Endodermal cell (in vitro differentiated cells): ENCODE measurements at places on chromosomes 2 and 18.
A peak's percentile ranks its signal among the peaks of the same experiment; 100 is the strongest.

GRCh38 chr2:222972420-222972819 is 79.6 kb upstream of the KCNE4 start:
- no peak overlapping the region for H3K4me3 ChIP-seq
- no peaks in the 10 kb centered on the region for H3K36me3 ChIP-seq
- H3K4me1 ChIP-seq = no peaks in the 10 kb centered on the region

DNA sequence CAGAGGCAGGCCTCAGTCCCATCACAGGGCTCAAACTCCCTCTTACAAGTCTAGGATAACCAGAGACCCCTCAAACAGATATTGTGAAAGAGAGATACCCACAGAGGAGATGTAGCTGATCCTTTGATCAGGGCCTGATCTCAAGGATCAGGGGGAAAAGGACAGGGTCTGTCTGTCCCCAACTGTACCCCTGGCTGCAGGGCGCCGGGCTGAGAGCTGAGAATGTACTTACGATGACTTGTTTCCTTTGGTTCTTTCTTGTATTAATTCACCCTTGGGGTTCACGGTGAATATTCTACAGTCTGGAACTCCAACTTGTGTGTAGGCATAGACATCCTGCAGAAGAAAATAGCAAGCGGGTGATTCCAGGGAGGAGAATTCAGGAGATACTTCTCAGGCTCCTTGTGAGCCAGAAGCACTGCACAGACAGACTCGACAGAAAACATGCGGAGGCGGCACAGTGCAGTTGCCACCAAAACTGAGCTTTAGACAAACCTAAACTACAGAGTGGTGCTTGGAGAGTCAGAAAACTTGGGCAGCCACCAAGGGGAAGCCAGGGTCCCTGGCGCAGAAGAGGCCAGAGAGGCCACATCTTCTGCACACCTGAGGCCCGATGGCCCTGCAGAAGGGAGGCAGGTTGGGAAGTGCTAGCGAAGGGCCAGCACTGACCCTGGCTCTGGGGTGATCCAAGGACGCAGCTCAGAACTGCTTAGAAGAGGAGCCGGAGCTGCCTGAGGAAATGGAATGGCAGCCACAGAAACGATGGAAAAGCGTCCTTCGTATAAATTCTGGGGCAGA is 73.9 kb downstream of the EMILIN2 start:
- DNase-seq = no peak
- no peak overlapping the region for H3K27ac ChIP-seq
- H3K27me3 ChIP-seq = no peaks in the 10 kb centered on the region
- H3K4me1 ChIP-seq = no peaks in the 10 kb centered on the region
- H3K36me3 ChIP-seq = peaks cover 58% of the 10 kb centered on the region

GRCh38 chr18:45834306-45834705 is 8.8 kb downstream of the SIGLEC15 start:
- H3K36me3 ChIP-seq = no peaks in the 10 kb centered on the region
- H3K27ac ChIP-seq = no peak overlapping the region
- H3K27me3 ChIP-seq = peaks cover 58% of the 10 kb centered on the region
- H3K4me3 ChIP-seq = no peak overlapping the region
- no peaks in the 10 kb centered on the region for H3K4me1 ChIP-seq

DNA sequence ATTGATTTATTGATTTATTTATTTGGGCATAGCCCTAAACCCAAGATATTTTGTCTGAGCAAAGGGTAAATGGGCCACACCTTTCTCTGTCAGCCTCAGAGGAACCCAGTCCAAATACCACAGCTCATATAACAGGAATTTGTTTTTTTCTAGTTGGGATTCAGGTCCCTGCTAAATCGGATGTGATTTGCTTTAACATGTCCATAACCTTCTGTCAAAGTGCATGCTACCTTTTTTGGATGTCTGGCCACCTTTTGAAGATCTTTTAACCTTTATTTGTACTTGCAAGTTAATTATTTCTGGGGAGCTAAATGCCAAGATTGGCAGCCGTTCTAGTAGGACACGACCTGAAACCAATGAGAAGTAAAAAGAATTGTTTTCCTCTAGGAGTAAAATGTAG is 303.2 kb upstream of the UBE2E3 start:
- DNase-seq = no peak
- H3K27ac ChIP-seq = no peak overlapping the region
- no peak overlapping the region for H3K4me3 ChIP-seq
- no peaks in the 10 kb centered on the region for H3K36me3 ChIP-seq
- no peaks in the 10 kb centered on the region for H3K4me1 ChIP-seq

DNA sequence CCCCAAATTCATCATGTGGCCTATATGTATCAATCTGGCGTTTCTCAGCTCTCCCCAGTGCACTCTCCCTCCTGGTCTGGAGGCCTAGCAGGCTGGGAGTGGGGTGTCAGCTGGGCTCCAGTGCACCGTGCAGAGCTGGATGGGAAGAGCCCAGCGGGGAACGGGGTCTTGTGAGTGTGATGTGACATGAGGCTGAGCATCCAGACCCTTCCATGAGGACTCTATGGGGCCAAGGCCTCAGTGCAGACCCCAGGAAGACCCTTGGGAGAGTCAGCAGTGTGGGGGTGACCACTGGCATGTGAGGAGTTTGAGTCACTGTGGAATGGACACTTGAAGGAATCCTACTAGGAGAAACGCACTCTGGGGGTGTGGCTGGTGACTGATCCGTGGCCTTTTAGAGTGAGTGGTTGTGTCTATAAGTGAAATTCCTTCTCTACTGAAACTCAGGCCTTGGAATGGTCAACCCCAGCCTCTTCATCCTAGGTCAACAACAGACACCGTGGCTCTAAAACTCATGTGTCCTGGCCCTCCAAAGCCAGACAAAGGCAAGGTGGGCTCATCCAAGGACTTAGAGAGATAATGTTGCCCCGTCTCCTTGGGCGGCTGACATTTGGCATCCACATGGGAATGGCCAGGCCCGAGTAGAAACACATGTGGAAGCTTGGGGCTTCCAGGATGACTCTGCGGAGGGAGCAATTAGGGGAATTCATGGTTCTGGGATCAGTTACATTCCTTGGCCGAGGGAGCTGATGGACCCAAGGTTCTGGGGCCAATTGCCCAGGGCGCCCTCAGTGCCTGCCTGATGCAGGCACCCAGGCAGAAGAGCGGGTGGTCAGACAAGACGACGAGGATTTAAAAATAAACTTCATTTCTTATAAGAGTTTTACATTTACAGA is 156.0 kb upstream of the TWIST2 start:
- DNase-seq = no peak
- no peaks in the 10 kb centered on the region for H3K4me1 ChIP-seq

- H3K4me3 ChIP-seq = no peak overlapping the region
- no peaks in the 10 kb centered on the region for H3K36me3 ChIP-seq
- H3K27me3 ChIP-seq = no peaks in the 10 kb centered on the region
- H3K4me1 ChIP-seq = no peaks in the 10 kb centered on the region
Observed at GRCh38 chr2:170922634-170923494, 6.2 kb upstream of the GORASP2 start.

- H3K4me1 ChIP-seq = peaks cover 4% of the 10 kb centered on the region
- H3K27me3 ChIP-seq = no peaks in the 10 kb centered on the region
- no peak for DNase-seq
- H3K27ac ChIP-seq = no peak overlapping the region
- H3K36me3 ChIP-seq = no peaks in the 10 kb centered on the region
- no peak overlapping the region for H3K4me3 ChIP-seq
Observed at GRCh38 chr2:147030966-147031720, 813.7 kb upstream of the ACVR2A start.

- peaks cover 24% of the 10 kb centered on the region for H3K36me3 ChIP-seq
- no peaks in the 10 kb centered on the region for H3K27me3 ChIP-seq
- no peak overlapping the region for H3K27ac ChIP-seq
- peak; percentile 72 for DNase-seq
Observed at GRCh38 chr2:131105950-131106801, 1.0 kb downstream of the PLEKHB2 start.

GRCh38 chr2:152097290-152097800 is 1.5 kb downstream of the CACNB4 start:
- peak overlapping the region; percentile 76 for H3K4me3 ChIP-seq
- H3K4me1 ChIP-seq = no peaks in the 10 kb centered on the region
- no peaks in the 10 kb centered on the region for H3K36me3 ChIP-seq
- DNase-seq = peak; percentile 59

- no peak overlapping the region for H3K4me3 ChIP-seq
- no peaks in the 10 kb centered on the region for H3K36me3 ChIP-seq
- peaks cover 6% of the 10 kb centered on the region for H3K27me3 ChIP-seq
- no peak overlapping the region for H3K27ac ChIP-seq
Observed at GRCh38 chr2:235677276-235677788, 183.5 kb downstream of the AGAP1 start.

DNA sequence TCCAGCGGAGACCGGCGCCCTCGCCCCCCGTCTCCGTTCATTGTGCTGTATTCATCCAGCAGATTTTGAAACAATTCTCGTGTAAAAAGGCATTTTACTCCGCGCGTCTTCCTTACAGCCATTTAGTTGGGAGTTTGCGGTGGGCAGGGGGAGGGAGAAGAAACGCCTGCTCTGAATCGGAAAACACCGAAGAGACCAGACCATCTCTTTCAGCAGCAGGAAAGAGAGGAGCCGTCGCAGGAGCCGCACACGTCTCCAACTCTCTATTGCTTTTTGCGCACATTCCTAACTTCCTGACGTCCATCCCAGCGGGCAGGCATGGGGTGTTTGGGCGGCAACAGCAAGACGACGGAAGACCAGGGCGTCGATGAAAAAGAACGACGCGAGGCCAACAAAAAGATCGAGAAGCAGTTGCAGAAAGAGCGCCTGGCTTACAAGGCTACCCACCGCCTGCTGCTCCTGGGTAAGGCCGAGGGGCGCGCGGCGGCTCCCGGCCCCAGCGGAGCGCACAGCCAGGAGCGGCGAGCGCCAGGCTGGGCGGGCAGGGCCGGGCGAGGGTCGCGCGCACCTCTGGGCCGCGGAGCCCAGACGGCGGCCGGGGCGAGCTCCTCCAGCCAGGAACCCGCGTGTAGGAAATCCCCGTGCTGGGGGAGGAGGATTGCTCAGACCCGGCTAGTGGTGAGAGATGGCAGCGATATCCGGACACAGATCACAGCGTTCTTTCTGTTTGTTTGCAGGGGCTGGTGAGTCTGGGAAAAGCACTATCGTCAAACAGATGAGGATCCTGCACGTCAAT is 63.2 kb downstream of the GNAL start:
- H3K27me3 ChIP-seq = no peaks in the 10 kb centered on the region
- no peak overlapping the region for H3K27ac ChIP-seq
- H3K4me1 ChIP-seq = no peaks in the 10 kb centered on the region
- H3K36me3 ChIP-seq = peaks cover 24% of the 10 kb centered on the region

DNA sequence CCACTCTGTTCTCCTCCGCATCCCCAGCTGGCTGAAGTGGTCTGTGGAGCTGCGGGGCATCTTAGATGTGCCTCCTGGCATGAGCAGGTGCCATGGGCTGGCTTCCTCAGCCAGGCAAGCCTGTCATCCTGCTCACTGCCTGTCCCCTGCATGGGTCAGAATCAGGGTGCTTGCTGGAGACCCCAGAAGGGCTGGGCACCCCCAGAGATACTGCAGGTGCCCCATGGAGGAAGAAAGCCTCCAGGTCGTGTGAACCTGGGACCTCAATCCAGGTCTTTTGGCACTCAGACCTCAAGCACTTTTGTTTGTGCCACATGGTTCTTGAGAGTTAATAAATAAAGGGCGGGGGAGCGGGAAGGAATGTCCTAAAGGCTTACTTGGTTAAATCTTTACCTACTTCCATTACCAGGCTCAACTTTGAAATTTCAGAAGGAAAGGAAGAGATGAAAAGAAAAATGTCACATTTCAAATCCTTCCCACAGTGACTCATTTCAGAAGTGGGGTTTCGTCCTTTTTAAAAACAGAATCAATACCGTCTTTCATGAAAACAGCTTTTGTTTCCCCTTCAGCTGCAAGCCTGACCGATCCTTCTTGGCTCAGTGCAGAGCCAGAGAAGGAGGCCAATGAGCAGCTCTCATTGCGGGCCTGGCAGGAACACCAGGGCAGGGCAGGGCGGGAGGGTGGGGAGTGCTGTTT is 69.9 kb downstream of the RHOB start:
- no peak for DNase-seq
- H3K27ac ChIP-seq = no peak overlapping the region
- no peaks in the 10 kb centered on the region for H3K4me1 ChIP-seq
- H3K4me3 ChIP-seq = no peak overlapping the region
- H3K27me3 ChIP-seq = no peaks in the 10 kb centered on the region

DNA sequence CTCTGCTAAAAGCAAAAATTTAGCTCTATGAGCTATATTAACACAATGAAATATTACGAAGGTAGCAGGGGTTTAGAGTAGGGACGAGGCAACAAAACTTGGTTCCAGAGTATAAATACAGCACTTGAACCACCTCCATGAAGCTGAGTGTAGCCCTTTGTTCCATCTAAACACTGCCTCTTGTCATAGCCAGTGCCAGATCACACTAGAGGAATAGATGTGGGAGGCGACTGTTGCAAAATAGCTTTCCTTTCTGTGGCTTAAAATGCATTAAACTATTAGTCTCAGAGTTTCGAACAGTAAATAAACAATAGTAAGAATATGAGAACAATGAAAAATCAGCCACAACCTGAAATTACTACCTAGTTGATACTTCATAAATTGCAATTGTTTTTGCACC is 29.8 kb downstream of the PIEZO2 start:
- no peaks in the 10 kb centered on the region for H3K36me3 ChIP-seq
- H3K4me1 ChIP-seq = no peaks in the 10 kb centered on the region
- no peaks in the 10 kb centered on the region for H3K27me3 ChIP-seq
- no peak overlapping the region for H3K4me3 ChIP-seq

DNA sequence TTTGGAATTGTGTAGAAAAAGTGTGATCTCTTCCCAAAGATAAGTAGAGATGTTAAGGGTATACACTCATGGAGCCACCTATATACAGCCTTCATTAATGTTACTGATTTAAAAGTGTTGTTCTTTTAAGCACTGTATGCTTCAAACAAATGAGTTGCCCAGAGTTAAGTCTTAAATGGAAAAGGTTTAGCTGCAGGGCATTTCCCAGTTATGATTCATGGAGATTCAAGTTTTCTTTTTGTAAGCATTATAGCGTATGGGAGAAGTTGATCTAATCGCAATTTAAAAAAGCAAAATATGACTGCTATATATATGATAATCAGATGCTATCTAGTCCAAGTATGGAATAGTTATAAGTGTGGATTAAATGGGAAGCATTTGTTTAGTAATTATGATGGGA is 4.8 kb downstream of the PDK1 start:
- peaks cover 31% of the 10 kb centered on the region for H3K36me3 ChIP-seq
- H3K27me3 ChIP-seq = no peaks in the 10 kb centered on the region
- no peak for DNase-seq
- H3K4me1 ChIP-seq = no peaks in the 10 kb centered on the region
- H3K27ac ChIP-seq = no peak overlapping the region

- no peaks in the 10 kb centered on the region for H3K27me3 ChIP-seq
- no peaks in the 10 kb centered on the region for H3K4me1 ChIP-seq
- H3K27ac ChIP-seq = no peak overlapping the region
- no peak for DNase-seq
Observed at GRCh38 chr2:121721926-121722325, 14.7 kb downstream of the NIFK start.
